Heart right ventricle (tissue), 16 donors: ENCODE measurements at places on chromosomes 4 and X.

DNA sequence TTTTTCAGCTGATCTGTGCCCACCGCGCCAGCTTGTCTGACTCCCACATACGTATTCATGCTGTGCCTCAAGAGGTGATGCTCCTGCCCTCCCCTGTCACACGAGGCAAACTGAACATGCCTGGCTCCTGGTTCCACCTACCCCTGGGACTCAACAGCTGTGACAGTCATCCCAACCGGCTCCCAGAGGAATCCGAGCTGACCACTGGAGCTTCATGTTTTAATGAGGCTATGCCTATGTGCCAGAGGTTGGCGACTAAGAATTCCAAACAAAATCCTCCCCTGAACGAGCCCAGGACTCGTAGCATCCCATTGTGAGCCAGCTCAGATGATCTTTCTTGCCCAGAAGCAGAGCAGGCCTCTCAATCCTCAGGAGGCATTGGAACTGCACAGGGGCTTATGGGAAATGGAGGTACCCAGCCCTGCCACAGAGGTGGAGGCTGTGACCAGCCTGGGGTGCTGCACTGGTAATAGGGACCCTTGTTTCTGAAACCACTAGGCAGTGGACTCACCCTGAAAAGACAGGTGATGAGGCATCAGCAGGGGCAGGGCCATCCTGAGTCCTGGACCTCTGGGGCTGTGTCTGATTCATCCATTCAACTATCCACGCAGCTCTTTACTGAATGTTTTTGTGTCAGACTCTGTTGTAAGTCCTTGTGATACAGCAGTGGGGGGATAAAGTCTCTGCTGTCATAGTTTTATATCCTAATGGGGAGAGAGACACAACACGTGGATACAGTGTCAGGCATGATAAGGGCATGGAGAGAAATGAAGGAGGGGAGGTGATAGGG, 325.0 kb downstream of the EVC2 start:
- no peak for DNase-seq

GRCh38 chr4:2861631-2862436, 18.2 kb downstream of the ADD1 start:
- DNase-seq: no peak

DNA sequence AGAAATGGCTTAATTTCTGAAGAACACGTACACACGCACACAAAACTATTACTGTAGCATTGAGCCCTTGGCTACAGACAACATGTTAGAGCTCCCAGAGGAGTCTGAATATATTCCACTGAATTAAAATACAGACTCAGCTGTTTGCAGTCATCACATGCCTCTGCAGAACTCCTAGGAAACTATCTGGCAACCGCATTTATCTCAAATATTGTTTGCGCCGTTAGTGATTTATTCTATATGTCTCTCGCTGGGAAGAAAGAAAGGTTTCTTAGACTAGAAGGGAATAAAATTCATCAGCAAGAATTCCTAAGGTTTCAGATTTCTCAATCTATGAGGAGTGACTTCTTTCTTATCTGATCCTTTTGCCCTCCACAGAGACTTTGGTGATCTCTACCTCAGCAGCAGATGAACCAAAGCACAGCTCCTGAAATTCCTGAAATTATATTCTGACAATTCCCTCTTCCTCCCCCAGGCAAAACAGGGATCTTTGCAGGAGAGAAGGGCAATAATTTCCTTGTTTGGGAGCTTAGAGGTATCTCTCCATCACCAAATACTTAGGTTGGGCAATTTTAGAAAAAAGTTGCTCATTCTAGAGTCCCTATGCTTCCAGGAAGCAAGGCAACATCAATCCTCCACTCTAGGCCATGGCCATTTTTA, 199.2 kb downstream of the APBB2 start:
- DNase-seq: no peak

DNA sequence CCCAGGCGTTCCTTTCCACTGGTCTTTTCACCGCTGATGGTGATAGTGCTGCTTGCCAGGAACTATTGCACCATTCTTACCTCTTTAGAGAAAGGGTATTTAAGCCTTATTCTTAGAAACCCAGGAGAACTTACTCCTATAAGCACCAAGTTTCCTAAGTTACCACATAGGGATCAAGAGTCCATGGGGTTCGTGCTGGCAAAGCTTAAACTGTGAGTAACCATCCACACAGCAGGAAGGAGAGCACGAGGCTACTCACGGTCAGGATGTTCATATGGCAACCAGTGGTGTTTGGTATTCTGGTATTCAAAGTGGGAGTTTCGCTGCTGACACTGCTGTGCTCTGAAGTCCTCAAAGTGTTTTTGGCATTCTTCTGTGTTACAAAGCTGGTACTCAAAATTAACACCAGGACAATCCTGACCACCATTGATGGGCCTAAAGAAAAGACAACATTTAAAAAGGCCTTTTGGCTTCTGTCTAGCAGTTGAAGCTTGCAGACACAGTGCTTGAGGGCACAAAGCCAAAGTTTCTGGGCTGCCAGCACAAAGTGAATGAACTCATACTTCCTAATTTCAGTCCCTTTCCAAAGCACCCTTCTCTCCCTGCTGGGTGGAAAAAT, 256.9 kb downstream of the ADAMTS3 start:
- peak; percentile 78 for DNase-seq

DNA sequence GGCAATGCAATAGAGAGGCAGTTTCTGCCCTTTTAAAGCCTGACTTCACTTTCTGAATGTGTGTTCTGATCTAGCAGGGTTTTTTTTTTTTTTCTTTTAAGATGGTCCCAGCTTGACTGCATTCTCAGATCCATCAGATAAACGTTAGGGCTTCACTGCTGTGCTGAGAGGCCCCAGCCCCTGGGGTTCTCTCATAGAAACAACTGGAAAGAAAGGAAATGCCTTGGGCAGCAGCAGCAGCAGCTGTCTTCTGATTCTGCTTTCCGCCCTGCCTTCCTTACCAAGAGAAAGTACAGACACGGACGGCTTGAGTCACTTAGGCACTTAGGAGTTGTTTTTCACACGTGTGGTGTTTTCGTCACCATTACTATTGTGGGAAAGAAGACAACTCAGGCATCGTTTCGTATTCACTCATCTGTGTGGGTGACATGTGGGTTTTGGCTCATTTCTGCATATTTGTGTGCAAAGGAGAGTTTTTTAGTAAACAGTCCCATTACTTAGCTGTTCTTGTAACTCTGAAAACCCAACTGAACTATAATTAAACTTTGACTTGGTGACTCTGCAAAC, 172.0 kb downstream of the PTTG2 start:
- peak; percentile 55 for DNase-seq

GRCh38 chr4:41751449-41752061, 3.0 kb upstream of the PHOX2B start:
- DNase-seq: no peak

DNA sequence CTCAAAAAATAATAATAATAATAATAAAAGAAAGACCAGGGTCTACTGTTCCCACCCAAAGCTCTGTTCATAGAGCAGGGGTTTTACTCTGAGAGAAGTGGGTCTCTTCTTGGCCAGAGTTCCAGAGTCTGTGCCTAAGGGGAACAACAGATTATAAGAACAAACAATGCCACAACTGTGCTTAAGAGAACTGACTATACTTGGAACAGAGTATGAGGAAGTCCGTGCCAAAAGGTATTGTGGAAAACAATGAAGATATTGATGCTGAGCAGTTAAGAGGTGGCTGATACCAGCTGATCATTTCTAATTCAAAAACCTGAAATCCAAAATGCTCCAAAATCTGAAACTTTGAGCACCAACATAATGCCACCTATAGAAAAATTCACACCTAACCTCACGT, 229.6 kb downstream of the FBXO8 start:
- no peak for DNase-seq

DNA sequence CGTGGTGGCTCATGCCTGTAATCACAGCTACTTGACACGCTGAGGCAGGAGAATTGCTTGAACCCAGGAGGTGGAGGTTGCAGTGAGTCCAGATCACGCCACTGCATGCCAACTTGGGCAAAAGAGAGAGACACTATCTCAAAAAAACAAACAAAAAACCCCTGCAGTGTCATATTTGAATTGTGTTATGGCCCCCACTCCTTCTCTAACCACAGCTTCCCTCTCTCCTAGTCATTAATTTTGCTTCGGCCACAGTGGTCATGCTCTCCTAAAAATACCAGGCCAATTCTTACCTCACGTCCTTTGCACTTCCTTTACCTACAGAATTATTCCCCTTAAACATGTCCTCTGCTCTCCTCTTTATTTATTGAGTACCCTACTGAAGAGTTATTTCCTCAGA, 206.1 kb downstream of the PPP3CA start:
- no peak for DNase-seq

- no peak for DNase-seq
These were observed 54.6 kb upstream of the ANK2 start for GRCh38 chr4:112994732-112995464.

DNA sequence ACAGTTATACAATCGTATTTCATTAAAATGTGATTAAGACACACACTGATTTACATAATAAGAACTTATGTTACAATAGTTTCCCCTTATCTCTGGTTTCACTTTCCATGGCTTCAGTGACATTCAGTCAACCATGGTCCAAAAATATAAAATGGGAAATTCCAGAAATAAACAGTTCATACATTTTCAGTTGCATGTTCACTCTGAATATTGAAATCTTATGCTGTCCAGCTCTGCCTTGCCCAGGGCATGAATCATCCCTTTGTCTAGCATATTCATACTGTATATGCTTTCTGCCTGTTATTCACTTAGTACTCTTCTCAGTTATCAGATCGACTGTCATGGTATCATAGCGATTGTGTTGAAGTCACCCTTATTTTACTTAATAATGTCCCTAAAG, 173.8 kb upstream of the DCAF12L2 start:
- DNase-seq: no peak

GRCh38 chrX:37314531-37314930, 34.6 kb upstream of the PRRG1 start:
- no peak for DNase-seq

DNA sequence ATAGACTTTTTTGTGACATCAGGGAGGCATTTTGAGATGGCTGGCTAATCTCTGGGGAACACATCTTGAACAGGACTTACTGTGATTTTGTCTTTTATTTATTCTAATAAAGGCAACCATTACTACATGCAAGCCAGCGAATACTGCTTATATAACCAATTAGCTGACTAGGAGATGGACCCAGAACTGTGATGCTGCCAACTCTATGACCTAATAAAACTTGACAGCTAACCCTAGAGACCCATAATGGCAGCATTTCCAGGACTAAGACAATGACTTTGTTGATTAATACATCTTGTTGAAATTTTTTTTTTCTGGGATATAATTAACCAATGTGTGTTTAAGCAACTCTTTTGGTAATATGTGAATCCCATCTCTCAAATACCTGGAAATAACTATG, 584.6 kb downstream of the PRR32 start:
- no peak for DNase-seq

GRCh38 chrX:71616672-71617529, 1.4 kb downstream of the CXCR3 start:
- no peak for DNase-seq

- no peak for DNase-seq
These were observed 248.9 kb downstream of the SLC7A11 start for GRCh38 chr4:137993232-137993631.

GRCh38 chrX:23766650-23767551, 16.1 kb upstream of the SAT1 start:
- DNase-seq: no peak

GRCh38 chr4:174307694-174308093, 24.0 kb downstream of the CEP44 start:
- DNase-seq: no peak

DNA sequence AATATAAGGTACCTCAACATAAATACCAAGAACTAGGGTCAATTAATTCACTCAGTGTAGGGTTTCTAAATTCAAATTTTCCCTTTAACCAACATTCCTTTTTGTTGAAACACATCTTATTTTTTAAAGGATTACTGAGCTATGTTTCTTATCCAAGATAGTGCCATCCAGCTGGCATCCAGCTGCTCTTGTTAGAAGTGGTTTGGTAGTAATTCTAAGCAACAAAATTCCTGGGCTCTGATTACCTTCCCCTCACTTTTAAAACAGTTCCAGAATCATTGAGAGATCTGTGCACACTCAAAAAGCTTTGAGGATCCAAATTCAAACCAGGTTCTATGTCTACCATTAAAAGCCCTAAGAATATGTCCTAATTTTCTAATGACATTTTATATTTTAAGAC, 583.7 kb downstream of the TRIML1 start:
- no peak for DNase-seq

- no peak for DNase-seq
These were observed 204.2 kb downstream of the GPC3 start for GRCh38 chrX:133781174-133781573.

DNA sequence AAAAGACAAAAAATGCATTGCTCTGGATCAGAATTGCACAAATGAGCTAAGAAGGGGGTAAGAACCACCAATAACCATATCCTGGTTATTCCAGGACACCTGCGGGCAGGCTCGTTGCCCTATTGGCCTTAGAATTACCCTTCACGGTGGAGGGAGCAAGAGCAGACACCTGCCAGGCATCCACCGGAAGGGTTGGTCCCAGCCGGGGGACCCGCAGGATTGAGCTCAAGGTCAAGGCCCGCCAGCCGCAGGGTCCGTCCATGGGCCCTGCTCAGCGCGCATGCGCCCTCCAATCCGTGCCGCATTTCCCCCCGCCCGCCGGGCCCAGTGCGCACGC, 575 bp downstream of the SLC25A6 start:
- no peak for DNase-seq

GRCh38 chr4:150682126-150682525, 100.2 kb downstream of the MAB21L2 start:
- no peak for DNase-seq

GRCh38 chr4:54173281-54173912, 55.7 kb upstream of the PDGFRA start:
- no peak for DNase-seq

DNA sequence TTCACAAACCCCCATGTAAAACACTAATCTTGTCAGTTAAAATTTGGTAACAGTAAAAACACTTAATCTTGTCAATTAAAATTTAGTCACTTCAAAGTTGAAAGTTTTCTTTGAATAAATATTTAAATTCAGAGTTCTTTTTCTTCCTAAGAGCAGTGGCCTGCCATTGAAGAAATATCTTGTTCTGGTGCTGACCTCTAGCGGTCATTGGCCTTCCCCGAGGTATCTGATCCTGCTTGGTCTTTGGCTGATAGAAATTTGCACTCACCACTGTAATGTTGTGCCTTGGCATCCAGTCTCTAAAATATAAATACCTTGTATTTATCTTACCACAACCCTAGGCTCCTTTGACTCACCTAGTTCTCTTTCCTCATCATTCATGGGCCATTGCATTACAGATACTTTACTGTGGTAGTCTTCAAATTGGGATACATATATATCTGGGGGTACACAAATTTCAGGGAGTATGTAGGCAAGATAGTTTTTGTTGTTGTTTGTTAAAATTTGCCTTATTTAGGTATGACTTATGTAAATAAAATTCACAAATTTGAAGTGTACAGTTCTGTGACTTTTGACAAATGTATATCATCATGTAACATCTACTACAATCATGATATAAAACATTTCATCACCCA, 6.7 kb upstream of the ART3 start:
- peak; percentile 81 for DNase-seq

- DNase-seq: no peak
These were observed 288.2 kb downstream of the IL1RAPL2 start for GRCh38 chrX:104854188-104854587.

GRCh38 chrX:8306291-8306925, 135.3 kb upstream of the VCX2 start:
- no peak for DNase-seq
